ENCODE measurements at places on chromosomes 13 and 19.

GRCh38 chr19:2048959-2049740, 1.9 kb downstream of the MKNK2 start:
- H3K4me3 ChIP-seq = peak overlapping the region; percentile 89
- H3K27ac ChIP-seq = peak overlapping the region; percentile 89
- peaks cover 23% of the 10 kb centered on the region for H3K36me3 ChIP-seq
- H3K4me1 ChIP-seq = peaks cover 70% of the 10 kb centered on the region
- DNase-seq = no peak
- H3K27me3 ChIP-seq = no peaks in the 10 kb centered on the region

- peaks cover 32% of the 10 kb centered on the region for H3K4me1 ChIP-seq
- DNase-seq = no peak
- H3K27me3 ChIP-seq = no peaks in the 10 kb centered on the region
- peak overlapping the region; percentile 78 for H3K27ac ChIP-seq
- H3K36me3 ChIP-seq = peaks cover 6% of the 10 kb centered on the region
Observed at GRCh38 chr13:110716247-110716515, 2.7 kb downstream of the ING1 start.

DNA sequence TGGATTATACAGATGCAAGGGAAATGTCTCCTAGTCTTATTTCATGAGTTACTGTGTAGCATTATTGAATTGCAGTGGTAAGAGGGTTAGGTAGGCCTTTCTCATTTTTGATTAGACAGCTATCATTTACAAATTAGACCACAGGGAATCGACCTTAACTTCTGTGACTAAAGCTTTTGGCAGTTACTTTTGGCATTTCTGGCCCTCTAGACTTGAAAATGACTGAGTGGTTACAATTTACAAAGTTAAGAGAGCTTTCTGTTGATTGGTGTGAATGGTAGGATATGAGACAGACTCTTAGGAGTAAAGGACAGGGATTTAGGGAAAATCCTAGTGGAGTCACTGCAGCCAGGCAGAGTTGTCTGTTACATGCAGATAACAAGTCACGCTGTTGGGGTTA, 86.1 kb downstream of the GGACT start:
- no peaks in the 10 kb centered on the region for H3K27me3 ChIP-seq
- no peak overlapping the region for H3K27ac ChIP-seq
- H3K4me1 ChIP-seq = peaks cover 15% of the 10 kb centered on the region
- no peaks in the 10 kb centered on the region for H3K36me3 ChIP-seq
- H3K4me3 ChIP-seq = no peak overlapping the region

DNA sequence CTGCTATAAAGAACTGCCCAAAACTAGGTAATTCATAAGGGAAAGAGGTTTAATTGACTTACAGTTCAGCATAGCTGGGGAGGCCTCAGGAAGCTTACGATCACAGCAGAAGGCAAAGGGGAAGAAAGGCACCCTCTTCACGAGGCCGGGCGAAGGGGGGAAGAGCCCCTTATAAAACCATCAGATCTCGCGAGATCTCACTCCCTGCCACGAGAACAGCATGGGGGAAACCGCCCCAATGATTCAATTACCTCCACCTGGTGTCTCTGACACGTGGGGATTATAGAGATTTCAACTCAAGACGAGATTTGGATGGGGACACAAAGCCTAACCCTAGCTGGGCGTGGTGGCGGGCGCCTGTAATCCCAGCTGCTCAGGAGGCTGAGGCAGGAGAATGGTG, 42.8 kb downstream of the SLC6A16 start:
- H3K27me3 ChIP-seq = no peaks in the 10 kb centered on the region
- H3K4me3 ChIP-seq = no peak overlapping the region
- H3K27ac ChIP-seq = no peak overlapping the region
- no peaks in the 10 kb centered on the region for H3K4me1 ChIP-seq

DNA sequence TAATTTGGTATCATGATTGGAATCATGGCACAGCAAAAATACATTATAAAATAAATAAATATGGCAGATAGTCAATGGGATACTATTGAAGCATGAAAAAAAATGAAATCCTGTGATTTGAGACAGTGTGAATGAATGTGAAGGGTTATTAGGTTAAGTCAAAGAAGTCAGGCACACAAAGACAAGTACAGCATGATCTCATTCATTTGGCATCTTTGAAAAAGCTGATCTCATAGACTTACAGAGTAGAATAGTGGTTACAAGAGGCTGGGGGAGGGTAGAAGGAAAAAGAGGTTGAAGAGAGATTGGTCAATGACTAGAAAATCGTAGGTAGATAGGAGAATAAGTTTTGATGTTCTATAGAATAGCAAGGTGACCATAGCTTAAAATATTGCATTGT, 295.1 kb upstream of the SLITRK5 start:
- H3K27ac ChIP-seq = no peak overlapping the region
- no peaks in the 10 kb centered on the region for H3K36me3 ChIP-seq
- H3K4me3 ChIP-seq = no peak overlapping the region
- no peaks in the 10 kb centered on the region for H3K4me1 ChIP-seq

Data from CD4-positive, alpha-beta memory T cell (primary cell).